ENCODE measurements at places on chromosomes 4 and X.

GRCh38 chrX:9542106-9542760 lies 77.4 kb downstream of the TBL1X start:
- DNase-seq = no peak

GRCh38 chr4:78648640-78649363 lies 97.2 kb downstream of the ANXA3 start:
- no peak for DNase-seq

DNA sequence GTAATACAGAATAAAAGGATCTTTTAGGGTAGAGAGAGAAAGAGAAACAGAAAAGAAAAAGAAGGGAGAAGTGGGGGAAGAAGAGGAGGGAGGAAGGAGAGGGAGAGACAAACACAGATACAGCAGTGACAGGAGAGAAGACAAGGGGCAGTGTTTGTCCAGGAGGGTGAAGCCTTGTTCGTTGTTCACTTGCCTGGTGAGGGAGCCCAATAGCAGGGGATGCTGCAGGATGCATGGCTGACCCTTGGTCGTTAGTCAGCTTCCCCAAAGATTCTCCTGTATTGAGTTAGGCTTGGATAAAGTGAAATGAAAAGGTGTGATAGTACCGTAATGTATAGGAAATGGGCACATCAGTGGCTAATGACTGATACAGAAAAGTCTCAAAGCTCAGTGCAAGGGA lies 403.7 kb downstream of the IL15 start:
- DNase-seq = no peak

DNA sequence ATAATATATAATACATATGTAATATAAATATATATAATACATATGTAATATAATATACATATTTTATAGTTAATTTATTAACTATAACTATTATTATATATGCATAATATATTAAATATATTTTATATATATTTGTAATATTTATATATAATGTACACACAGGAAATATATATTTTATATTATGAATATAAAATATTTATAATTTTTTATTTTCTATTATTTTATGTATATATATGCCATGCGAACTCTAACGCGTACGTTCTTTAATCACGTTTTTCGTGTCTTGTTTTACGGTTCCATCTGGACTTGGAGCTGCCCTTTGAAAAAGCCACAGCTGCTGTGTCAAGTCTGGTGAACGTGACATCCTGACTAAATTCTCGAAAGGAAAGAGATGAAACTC lies 332.1 kb downstream of the ASMT start:
- DNase-seq = no peak
